Mesenteric fat pad (tissue), 1 donor: ENCODE measurements at places on chromosomes 1 and 21.
A peak's percentile ranks its signal among the peaks of the same experiment; 100 is the strongest.

- DNase-seq: no peak
Observed at GRCh38 chr1:233647073-233647472, 33.2 kb downstream of the KCNK1 start.

DNA sequence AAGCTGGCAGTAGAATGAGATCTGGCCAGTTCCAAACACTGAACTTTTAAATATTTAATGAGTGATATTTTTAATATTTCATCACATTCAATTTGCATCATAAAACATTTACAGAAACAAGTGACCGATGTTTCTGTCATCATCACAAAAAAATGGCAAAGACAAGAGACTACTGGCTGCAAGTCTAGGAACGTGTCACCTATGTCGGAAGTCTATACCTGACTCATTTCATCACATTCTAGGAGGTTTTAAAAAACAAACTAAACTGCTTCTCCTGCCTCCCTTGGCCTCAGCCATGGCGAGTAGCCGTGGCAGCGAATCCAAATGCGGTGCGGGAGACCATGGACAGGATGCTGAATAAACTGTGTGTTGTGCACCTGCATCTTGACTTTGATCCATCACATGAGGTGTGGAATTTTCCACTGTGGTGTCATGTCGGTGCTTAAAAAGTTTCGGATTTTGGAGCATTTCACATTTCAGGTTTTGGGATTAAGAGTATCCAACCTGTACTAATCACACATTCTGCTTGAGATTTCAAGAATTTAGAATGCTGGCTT lies 43.1 kb downstream of the CLSTN1 start:
- no peak for DNase-seq

DNA sequence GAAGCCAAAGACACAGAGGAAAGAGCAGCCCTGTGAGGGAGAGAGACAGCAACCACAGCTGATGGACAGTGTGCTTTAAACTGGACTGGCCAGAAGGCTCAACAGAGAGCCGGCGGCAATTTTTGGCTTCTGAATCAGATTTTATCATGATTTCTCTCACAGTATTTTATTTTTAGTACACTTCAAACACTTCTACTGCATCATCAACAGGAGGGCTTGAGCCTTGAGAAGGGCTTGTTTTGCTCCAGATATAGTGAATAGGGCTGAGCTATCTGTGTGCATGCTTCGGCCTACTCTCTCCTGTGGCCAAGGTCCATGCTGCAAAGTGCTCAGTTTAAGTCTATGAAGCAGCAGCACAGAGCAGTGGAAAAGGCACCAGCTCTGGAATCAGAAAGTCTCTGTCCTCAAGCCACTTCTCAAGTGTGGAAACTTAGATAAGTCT lies 33.3 kb downstream of the ADCY10 start:
- DNase-seq: no peak

GRCh38 chr1:45914836-45915235 lies 111.4 kb downstream of the MAST2 start:
- no peak for DNase-seq

- no peak for DNase-seq
Observed at GRCh38 chr21:37869661-37870060, 46.6 kb downstream of the KCNJ6 start.

DNA sequence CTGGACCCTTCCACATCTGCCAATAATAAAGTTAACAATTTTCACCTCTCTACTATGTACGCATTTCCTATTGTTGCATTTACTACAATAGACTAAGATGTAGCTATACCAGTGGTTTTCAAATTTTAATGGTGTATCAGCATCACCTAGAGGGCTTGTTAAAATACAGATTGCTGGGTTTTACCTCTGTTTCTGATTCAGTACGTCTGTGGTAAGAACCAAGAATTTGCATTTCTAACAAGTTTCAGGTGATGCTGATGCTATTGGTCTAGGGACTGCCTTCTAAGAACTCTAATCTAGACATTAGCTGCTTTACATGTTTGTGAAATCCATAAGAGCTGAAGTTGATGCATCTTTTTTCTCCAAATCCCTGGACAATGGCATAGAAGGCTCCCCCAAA lies 59.7 kb downstream of the ERICH3 start:
- no peak for DNase-seq

GRCh38 chr1:12521096-12521495 lies 96.9 kb downstream of the DHRS3 start:
- DNase-seq: peak; percentile 22

GRCh38 chr1:82162486-82163420 lies 362.0 kb downstream of the ADGRL2 start:
- DNase-seq: no peak

DNA sequence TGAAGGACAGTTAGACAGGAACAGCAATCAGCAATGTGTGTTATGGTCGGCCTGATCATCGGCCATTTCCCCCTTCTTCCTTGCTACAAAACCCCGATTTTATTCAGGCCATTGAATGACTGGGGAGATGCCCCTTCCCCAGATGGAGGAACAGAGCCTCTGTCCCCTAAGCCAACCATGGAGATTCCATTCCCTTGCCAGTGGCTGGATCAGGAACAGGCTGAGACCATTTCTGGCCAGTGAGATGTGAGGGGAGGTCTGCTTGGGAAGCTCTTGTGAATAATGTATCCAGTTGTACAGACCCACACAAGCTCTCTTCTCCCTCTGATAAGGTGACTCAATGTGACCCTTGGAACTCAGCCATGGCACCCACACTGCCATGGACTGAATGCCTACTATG lies 7.7 kb downstream of the CSRP1 start:
- DNase-seq: no peak
